ENCODE measurements at places on chromosomes 13 and 19.

DNA sequence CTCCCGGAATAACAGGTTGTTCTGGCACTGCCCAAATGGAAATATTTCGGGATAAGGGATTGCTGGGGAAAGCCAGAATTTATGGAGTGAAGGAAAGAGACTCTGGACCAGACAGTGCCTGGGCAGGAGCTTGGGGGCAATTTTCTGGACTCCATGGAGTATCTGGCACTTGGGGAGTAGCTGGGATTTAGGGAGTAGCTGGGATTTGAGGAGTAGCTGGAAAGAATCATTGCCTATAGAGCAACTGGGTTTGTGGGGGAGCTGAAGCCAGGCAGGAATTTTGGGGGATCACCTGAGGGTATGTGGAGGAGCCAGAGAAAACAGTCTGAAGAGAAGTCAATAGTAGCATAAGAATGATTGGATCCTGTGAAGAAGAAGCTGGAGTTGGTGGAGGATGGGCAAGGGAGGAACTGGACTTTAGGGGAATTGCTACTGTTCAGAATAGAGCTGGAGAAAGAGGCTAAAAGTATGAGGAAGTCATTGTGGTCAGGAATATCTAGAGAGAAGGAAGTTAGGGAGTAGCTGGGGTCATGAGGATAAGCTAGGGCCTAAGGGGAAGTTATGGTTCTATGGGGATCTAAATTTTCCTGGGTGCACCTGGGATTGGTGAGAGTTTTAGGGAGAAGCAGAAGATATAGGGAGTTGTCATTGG lies 14.8 kb downstream of the FSD1 start:
- DNase-seq, result no peak

DNA sequence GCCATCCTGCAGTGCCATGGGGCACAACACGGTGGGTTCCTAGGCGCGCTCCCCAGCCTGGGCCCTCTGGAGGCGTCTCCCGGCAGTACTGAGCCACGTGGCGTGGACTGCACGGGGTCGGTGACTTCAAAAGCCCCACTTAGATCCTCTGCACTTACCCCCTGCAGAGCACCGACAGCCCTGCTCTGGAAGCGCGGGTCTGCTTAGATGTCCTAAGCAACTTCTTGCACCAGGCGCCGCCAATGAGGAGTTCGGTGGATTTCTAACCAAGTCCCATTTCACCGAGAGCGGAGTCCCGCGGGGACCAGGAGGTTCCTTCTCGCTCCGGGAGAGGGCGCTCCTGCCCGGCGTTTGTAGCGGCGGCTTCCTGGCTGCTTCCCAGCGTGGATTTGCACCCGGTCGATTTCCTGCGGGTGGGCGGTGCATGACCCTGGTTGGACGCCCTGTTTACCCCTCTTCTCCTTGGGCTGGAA lies 25.2 kb upstream of the ZNF845 start:
- DNase-seq, result no peak

DNA sequence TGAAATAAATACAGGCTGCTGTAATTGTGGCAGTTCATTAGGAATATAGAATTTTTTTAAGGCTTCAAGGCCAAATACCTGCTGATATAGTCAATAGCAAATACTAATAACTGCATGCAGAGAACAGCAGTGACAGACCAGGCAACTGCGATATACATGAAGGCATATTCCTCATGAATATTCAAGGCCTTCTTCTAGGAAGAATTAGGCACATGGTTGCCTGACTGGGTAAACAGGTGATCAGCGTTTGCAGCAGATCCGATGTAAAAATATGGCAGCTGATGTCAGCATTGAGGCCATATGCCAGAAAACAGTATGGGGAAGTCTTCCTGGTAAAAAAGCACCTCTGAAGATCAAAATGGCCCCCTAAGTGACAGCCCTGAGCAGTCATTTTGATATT lies 629.7 kb downstream of the UQCRFS1 start:
- no peak for DNase-seq

DNA sequence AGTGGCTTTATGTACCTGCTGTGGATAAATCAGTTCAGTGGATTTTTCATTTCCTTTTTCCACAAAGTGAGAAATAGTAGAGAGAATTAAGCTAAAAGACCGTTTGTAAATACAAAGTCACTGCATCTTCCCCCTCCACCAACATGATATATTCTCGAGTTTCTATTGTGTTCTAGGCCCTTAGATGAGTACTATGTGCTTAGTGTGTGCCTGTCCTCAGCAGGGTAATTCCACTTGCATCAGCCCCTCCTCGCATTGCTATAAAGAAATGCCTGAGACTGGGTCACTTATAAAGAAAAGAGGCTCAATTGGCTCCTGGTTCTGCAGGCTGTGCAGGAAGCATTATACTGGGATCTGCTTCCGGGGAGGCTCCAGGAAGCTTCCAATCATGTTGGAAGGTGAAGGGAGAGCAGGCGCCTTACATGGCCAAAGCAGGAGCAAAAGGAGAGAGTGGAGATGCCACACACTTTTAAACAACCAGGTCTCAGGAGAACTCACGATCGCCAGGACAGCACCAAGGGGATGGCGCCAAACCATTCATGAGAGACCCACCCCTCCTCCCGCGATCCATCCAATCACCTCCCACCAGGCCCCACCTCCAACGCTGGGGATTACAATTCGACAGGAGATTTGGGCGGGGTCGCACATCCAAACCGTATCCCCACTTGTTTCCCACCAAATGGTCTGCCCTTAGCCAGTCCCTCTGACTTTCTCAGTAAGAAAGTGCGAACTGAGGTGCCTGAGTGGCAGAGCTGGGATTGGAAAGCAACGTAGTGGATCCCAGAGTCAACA lies 102.3 kb upstream of the ABCC4 start:
- no peak for DNase-seq

DNA sequence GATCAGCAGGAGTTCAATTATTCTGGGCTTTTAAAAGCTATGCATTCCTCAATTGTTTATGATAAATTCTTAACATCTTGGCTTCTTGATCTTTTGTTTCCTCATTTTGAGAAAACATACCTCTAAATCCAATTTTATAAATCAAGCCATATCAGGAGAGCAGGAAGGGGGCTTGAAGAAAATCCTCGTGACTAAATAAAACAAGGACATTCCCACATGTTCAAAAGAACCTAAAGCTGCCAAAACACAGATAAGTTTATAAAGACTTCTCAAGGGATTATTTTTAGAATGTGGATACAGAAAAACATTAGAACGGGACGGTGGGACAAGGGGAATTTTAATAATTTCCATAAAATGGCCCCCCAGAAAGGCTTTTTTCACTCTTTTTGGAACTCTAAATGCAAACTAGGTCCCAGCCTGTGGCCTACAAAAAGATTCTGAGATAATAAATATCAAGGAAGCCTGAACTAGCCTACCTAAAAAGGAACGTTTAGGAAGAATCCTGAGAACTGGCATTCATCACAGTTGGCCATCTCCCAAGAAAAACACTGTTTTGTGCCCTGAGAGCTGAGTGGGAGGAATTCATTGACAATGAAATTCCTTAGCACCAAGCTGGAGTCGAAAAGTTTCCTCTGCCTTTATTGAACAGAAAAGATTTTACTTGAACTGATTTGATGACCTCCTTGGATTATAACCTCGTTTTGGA lies 30.1 kb downstream of the ZAR1L start:
- DNase-seq, result no peak
